ENCODE measurements at places on chromosomes 6 and 20.

DNA sequence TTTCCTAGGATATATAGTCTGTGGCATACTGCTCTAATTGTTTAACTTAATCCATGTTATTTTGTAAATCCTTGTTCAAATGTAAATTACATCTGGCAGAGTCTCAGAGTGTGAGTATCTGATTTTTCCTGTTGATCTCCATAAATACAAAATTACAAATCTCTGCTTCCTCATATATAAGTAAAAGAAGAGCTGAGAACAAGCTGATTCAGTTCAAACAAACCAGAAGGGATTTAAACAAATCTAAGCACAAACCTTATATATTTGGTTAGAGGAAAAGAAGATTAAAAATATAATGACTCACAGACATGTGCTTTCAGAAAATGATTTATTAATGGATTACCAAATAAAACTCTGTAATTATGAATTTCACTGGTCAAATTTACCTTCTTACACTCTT, 37.3 kb downstream of the KIF13A start:
- no peak for DNase-seq

DNA sequence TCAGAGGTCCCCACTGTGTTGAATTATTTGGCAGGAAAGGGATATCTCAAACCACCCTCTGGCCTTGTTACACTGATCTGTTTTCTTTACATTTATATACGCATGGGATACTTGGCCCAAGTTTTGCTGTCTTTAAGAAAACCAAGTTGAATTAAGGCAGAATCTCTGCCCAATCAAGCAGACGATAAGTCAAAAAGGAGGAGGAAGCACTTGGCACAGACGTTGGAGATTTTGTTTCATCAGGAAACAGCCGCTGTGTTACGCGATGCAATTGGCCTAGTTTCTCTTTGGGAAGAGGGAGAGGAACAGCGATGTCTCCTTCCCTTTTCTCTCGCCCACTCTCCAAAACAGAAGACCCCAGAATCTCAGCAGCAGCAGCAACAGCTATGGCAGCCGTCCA, 20.2 kb upstream of the NAA20 start:
- no peak for DNase-seq

GRCh38 chr6:89118931-89119330, 1.1 kb upstream of the SRSF12 start:
- DNase-seq: no peak

GRCh38 chr6:21079468-21080048, 514.0 kb upstream of the SOX4 start:
- DNase-seq: no peak

- no peak for DNase-seq
Observed at GRCh38 chr6:164108869-164109769, 694.6 kb downstream of the QKI start.

Measured in NCI-H1930 (cell line).